ENCODE measurements at places on chromosomes 2 and 18.

DNA sequence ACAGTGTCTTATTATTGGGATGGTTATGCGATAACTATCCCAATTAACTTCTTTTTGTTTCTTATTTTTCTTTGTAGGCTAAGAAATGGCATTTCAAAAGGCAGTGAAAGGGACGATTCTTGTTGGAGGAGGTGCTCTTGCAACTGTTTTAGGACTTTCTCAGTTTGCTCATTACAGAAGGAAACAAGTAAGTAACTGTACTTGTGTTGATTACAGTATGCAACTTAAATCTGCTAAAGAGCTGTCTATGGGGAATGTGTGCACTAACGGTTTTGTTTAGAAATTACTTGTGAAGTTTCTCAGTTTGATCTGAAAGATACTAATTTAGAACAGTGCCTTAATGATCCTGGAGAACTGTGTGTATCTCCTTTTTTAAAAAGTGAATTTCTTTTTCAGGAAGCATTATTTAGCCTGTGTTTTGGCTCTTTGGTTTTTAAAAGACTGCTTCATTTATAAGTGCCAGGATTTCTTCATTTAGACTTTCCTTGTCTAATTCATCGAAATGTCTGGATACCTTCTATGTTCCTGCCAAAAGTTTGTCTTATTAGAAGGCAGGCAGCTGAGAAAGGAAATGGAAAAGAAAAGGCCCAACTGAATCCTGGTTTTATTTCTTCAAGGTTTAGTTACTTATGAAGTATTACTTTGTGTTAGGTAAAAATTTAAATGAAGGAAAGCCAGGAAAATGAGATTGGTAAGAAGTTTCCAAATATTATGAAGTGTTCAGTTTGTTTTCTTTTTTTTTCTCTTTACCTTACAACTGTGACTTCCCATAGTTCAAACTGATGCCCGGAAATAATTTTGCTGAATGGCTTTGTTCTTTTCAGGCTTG, 40.1 kb downstream of the GPD2 start:
- DNase-seq: no peak

GRCh38 chr2:63591566-63592175, 2.9 kb downstream of the MDH1 start:
- DNase-seq: no peak

- no peak for DNase-seq
These were observed 1.9 kb downstream of the TANC1 start for GRCh38 chr2:158970241-158970751.

- no peak for DNase-seq
These were observed 97.7 kb upstream of the OTOS start for GRCh38 chr2:240238201-240238600.

- DNase-seq: no peak
These were observed 196.6 kb upstream of the CELF4 start for GRCh38 chr18:37762076-37762621.

GRCh38 chr2:9665898-9666297, 35.1 kb upstream of the YWHAQ start:
- no peak for DNase-seq

DNA sequence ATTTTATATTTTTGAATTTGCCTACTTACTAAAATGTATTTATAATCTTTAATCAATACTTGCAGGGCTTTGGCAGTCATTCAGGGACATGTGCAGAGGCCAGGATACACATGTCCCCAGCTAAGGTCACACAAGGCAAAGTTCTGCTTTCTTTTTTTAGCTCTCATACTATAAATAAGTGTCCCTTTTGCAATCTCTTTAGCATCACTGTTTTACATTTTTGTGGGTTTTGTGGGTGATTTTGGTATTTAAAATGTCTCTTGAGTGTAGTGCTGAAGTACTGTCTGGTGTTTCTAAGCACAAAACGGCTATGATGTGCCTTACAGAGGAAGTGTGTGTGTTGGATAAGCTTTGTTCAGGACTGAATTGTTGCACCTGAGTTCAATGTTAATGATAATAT, 309.0 kb upstream of the GULP1 start:
- DNase-seq: no peak

DNA sequence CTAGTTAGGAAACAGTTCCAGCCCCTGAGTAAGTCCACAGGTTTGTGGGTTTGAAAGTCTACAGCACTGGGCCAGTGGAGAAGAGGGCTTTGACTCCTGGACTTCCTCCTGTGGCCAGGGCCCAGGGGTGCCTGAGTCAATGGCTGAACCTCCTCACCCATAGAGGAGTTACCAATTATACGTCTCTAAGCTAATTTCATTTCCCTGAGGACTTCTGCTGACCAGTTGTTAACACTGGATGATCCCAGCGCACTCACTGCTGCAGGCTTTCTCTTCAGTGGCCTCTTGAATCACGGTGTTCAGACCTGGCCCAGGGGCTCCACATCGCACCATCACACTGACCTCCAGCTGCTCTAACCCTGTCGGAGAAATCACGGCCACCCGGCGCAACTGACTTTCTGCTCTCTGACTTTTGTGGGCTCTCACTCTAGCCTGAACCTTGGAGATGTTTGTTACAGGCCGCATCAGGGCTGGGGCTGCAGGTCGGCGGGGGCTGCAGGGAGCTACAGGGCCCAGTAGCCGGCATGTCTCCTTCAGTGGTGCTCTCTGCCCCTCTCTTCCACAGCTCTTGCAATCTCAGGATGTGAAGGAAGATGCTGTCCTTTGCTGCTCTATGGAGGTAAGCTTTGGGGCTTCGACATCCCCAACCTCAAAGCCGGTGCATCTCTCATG, 93.6 kb downstream of the SMAD7 start:
- DNase-seq: no peak

Data from stimulated activated CD8-positive, alpha-beta memory T cell treated with anti-CD3 and anti-CD28 coated beads, Interleukin-2, amount 100 ng/mL, for 48 hours (primary cell).